ENCODE measurements at places on chromosomes 2 and 18.

DNA sequence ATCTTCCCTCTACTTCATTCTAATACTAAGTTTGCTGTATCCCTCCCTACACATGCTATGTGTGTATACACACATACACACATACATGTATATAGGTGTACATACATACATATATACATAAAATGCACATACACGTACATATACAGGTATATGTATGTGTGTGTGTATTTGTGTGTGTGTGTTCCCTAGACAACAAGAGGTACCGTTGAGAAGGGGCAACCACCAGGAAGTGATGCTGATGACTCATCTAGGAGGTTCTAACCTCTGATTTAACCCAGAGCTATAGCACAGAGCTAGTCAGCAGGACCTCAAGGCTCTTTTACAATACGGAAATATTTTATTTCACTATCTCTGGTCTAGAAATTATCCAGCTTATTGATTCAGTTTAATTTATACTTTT lies 139.2 kb downstream of the LAMA3 start:
- DNase-seq: peak; percentile 23

GRCh38 chr2:213316001-213316735 lies 31.9 kb downstream of the SPAG16 start:
- no peak for DNase-seq

DNA sequence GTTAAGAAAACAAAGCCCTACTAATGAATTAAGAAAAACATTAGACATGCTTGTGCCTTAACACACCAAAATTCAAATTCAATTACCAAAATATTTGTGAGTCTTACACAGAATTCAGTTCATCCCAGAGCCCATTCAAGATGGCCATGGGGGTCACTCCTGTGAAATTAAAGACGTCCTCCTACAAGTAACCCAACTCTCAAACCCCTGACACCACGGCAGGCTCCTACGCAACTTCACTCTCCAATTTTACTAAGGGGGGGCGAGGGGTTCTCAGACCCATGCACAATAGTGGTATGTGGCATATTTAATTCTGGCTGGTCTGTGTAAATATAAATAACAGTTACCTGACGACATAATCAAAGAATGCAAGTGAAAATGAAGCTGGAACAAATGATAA lies 5.0 kb downstream of the ZNF516 start:
- DNase-seq: no peak

- no peak for DNase-seq
Observed at GRCh38 chr2:75491129-75491753, 69.5 kb downstream of the EVA1A start.

DNA sequence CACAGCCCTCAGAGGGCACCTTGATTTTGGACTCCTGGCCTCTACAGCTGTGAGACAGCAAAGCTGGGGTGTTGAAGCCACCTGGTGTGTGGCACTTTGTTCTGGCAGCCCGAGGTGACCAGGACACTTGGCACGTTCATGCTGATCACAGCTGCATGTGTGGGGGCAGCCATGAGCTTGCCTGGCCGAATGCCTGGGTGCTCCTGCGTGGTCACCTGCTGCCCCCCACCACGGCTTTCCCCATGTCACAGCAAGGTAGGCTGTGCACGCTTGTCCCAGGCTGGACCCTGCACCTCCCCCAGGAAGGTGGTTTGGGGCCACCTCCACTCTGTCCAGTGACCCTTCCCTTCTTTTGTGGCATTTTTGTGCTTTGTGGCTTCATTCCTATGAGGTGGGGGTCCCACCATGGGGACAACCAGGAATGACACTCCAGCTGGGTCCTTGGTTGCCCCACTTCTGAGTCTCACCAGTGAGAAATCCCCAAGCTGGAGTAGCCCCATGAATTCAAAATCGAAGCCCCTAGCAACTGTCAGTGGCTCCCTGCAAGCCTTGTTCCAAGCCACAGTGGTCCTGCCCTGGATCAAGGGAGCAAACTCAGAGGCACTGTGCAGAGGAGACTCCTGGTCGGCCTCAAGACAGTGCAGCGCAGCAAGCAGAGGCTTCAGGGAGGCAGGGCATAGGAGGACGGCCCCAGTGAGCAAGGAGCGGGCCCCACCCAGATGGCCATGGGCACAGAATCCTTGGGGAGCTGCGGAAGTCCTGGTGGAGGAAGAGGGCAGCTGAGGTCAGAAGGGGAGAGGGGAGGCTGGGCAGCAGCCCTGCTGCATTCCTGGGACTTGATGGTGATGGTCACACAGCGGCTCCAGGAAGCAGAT lies 121.4 kb upstream of the HS6ST1 start:
- DNase-seq: no peak

DNA sequence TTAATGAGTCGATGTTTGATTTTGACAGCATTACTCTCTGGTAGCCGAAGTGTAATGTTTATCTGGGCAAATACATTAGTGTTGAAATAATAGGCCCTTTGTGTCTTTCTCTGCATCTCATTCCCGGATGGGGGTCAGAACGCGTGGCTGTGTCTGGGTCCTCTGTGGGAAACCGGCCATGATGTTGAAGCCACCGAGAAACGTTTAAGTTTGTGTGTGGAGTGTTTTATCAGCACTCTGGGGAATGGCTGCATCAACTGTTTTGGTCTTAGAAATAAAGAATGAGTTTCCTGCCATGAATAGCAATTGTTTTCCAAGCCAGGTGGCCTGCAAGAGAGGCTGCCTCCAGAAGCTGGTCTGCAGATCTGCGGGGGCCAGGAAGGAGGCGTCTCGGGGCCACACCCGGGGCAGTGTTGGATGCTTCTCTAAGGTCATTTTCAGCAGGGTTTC lies 69.7 kb downstream of the RNF144A start:
- DNase-seq: no peak

- DNase-seq: no peak
Observed at GRCh38 chr2:85066874-85067351, 66.3 kb upstream of the TCF7L1 start.

- no peak for DNase-seq
Observed at GRCh38 chr2:192145496-192145895, 49.2 kb downstream of the TMEFF2 start.

GRCh38 chr2:192809173-192809572 lies 614.4 kb upstream of the TMEFF2 start:
- DNase-seq: no peak

DNA sequence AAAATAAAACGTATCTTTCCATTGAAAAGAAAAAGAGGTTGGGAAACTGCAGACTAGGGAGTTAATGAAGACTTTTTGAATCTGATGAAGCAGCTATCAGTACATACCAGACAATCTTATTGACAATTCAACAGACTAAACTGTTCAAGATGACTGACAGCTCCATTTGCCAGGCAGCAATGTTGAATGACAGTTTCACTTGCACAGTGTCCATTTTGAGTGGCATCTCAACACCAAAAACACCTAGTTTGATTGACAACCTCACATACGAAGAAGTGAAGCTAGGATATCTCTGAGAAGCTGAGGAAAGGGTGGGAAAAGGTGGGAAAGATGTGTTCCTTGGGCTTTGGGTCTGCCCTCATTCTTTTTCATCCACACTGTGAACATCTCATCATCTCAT lies 315.0 kb upstream of the SYT4 start:
- DNase-seq: no peak

DNA sequence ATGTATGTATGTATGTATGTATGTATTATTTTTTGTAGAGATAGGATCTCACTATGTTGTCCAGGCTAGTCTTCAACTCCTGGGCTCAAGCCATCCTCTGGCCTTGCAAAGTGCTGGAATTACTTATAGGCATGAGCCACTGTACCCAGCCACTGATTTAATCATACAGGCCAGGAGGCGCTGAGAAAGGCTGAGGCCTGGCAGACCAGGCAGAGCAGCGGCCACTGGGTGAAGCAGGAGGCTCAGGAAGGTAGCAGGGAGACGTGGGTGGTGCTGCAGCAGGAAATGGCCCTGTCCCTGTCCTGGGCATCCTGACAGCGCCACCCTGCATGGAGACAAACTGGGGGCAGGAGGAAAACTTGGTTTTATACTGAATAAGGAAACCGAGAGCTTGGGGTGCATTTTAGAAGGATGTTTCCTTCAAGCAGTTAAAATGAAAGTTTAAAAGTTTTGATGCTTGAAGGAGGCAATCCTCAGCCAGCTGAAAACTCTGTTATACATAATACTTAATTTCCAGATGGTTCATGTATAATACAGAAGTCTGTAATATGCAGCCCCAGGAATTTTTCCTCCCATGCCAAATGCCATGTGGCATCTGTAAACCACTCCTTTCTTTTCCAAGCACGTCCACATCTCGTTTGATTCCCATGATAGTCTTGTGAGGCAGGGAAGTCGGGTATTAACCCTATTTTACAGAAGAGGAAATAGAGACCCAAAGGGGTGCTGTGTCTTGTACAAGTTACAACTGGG lies 182.4 kb downstream of the CELF4 start:
- no peak for DNase-seq

DNA sequence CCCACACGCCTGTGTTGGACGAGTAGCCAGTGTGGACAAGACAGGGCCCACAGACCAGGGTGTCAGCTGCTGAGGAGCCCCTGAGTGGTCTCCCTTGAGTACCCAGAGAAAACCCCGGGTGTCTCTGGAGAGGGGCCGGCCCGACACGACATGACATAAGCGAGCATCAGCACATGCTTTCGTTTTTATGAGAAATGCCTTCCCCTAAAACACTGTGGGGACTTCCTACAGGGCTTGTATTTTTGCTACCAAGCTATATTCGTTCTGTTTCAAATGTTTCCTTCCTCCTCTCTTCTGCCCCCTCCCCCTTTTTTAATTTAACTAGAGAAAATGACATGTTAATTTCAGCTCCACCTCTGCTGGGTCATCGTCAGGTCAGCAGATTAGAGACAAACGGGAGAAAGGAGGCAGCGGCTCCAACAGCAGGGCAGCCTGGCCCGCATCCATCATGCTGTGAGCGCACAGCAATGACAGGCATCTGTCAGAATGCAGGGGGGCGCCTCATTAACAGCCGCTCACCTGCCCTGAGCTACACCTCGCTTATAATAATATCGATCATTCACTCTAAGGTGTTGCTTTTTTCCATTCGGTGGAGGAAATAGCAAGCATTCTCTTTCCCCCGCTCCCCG lies 286.2 kb downstream of the ZNF516 start:
- no peak for DNase-seq

DNA sequence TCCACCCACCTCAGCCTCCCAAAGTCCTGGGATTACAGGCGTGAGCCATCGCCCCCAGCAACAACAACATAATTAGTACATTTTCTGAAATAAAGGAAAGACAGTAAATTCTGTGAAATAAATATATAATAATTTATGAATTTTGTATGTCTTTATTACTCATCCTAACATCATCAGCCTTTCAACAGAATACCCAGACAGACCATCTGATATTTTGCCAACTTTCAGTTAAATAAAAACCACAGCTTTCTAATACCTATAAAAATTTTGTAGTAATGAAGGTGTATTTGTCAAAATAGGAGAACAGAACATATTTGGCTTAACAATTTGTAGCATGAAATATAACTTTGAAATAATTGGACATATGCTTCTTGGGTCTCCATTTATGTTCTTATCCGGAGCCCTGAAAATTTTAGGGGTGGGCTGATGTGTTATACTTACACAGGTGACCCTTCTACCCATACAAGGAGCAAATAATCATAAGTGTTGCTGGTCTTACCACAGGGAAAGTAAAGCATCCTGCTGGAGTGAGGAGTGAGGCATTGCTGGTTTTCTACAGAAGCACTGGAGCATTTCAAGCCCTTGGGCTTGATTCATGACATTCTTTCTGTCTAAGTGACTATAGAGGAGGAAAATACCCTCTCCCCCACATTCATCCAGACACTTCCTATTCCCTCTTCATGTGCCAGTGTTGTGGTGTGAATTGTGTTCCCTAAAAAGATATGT lies 99.3 kb downstream of the SPOPL start:
- DNase-seq: no peak

DNA sequence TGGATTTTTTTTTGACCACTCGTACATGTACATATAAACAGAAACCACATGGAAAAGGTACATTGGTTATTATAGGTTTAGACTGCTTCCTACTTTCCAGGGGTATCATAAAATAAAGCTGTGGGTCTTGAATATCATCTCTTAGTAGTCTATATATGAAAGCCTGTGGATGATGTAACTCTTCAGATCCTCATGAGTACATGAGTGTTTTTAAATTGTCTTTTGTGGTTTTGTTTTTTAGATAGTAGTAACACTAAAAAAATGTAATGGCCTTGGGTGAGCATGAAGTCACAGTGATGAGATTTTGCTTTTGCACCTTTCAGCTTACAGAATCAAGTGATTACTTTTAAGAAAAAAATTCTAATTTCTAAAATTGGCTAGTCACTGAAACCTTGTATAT lies 80.2 kb downstream of the RAB3GAP1 start:
- DNase-seq: no peak

- no peak for DNase-seq
Observed at GRCh38 chr2:66438891-66439811, 4.2 kb downstream of the MEIS1 start.

- no peak for DNase-seq
Observed at GRCh38 chr2:222677981-222678380, 6.5 kb downstream of the MOGAT1 start.

- no peak for DNase-seq
Observed at GRCh38 chr2:210617732-210618330, 61.4 kb downstream of the CPS1 start.

DNA sequence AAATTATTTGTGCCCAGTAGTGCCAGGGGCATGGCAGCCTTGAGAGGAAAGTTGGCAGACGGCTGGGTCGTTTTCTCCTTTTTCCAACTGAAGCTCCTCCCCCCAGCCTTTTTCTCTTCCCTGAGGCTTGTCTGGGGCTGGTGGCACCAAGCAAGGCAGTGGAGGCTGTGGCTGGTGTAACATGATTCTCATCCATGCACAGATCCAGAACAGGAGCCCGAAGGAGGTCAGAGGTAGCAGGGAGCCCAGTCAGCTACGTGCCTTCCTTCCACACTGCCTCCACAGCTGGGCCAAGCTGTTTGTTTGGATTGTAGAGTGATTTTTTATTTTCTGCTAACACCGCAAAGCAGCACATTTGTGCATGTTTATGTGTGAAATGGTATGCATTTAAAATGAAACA lies 170.3 kb upstream of the MGAT5 start:
- no peak for DNase-seq

DNA sequence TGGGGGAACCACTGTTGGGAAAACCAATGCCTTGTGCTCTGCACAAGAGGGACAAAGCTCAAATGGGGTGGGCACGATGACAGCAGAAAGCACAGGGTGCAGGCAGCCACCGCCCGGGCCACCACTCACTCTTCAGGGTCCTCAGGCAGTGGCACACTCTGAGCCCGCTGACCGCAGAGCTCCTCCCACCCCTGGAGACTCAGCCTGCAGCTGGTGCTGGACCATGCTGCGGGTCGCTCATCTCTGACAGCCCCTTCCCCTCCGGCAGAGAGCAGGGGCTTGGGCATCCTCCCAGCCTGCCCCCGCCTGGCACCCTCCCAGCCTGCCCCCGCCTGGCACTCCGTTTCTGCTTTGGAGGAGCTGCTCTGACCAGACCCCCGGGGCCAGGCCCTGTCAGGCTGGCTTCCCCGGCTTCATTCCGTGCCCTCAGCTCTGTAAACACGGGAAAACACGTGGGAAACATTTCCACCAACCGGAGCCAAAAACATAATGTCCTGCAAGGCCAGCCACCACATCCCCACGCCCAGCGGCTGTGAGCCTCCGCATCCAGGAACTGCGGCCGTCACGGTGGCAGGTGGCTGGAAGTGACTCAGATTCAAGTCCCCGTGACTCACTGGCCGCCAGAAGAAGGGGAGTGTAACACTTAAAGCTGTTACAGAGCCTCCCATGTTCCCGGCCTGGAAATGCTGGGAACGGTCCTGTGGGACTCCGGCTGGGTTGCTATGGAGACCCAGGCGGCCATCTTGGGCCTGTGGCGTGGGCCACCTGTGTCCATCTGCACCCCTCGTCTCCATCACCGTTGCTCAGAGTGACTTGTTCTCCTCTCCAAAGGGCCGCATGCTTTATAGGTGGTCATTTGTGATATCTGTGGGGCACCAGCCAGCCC lies 6.8 kb upstream of the SNED1 start:
- no peak for DNase-seq

- DNase-seq: no peak
Observed at GRCh38 chr18:12318857-12319256, 10.8 kb downstream of the TUBB6 start.
